MV-4-11 (cell line): ENCODE measurements at places on chromosomes 1 and 21.

DNA sequence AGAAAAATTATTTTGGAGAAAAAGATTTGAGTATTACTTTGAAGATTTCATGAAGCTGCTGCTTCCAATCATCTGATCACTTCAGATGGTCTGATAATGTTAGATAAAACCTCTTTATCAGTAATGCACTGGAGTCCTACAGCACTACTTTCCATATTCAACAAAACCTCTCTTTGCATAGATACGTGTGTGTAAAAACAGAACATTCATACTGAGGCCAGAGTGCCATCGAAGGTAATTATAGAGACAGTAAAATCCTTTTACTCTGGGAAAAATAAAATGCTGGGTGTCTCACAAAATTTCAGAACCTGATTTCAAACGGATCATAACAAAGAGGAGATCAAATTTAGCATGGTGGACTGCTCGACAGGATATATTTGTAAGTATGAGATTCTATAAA is at the start of gene RGS13:
TSS of gene RGS13 (plus strand) at position 209 of the 400 bp plus-strand sequence. CDS start 8,188 bp downstream, outside the sequence.
- no peak for DNase-seq

GRCh38 chr1:208500375-208500774 is 256.2 kb upstream of the PLXNA2 start:
- no peak for DNase-seq

DNA sequence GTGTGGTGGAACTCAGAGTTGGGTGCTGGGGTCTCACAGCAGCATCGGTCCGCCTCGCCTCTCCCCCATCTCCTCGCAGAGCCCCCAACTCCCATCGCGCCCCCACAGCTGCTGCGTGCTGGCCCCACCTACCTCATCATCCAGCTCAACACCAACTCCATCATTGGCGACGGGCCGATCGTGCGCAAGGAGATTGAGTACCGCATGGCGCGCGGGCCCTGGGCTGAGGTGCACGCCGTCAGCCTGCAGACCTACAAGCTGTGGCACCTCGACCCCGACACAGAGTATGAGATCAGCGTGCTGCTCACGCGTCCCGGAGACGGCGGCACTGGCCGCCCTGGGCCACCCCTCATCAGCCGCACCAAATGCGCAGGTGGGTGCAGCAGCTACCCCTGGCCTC is 24.2 kb downstream of the PTPRU start:
- DNase-seq: no peak

GRCh38 chr1:113780374-113781146 is 21.3 kb upstream of the PHTF1 start:
- peak; percentile 49 for DNase-seq
